ENCODE measurements at places on chromosomes 6 and 20.

DNA sequence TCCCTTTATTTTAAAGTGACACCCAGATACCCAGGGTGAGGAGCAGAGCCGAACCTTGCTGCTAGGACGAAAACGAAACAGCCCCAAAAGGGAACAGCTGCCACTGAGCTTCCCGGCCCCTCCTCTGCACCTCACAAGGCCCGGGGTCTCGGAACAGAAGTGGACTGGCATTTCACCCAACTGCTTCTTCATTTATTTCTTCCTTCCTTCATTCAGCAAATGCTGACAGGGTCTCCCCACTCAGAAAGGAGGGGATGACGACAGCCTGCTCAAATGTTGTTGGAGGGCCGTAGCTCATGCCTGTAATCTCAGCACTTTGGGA lies 220.3 kb downstream of the PREX1 start:
- DNase-seq: no peak

GRCh38 chr6:15621203-15622044 lies 41.4 kb downstream of the DTNBP1 start:
- no peak for DNase-seq

DNA sequence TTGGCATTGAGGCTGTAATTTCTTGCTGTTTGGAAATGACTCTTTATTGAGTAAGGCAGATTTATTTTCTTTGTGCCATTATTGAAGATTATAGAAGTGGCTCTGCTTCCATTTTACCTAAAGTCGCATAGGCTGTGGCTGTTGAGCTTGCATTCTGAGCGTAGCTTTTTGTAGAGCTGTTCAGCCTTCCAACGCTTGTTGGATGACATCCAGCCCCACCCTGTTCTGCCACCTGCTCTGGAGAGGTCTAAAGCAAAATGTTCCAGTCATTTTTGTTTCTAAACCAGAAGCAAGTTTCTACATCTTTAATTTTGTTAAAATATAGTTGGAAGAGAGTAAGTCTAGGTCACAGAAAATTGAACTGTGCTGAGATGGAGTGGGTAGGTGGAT lies 24.4 kb downstream of the UST start:
- no peak for DNase-seq

DNA sequence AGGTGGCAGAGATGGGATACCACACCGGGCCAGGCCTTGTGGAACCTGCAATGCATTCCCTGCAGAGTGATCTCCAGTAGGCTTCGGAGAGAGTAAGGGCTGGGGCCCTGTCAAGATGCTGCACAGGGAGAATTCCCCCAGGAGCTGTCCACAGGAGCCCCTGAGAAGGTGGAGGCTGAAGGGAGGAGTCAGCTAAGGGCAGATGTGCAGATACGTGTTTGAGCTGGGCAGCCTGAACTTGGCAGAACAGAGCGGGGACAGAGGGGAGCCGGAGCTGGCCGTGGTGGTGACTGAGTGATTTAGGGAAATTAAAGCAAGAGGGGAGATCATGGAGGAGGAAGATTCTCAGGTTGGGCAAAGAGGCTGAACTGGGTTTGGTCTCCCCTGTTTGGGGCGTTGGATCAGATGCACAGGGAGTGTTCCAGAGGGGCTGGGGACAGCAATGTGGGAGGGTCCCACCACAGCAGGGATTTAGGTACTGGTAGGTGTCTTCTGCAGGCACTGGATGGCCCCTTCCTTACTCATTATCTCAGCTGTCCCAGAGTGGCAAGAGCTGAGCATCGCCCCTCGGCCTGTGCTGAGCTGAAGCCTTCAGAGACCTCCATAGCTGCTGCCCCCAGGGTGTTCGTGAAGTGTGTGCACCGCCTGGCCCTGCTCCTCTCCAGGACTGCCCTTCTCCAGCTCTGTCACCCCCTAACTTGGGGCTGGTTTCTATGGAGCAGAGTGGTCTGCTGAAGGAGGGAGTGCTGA lies 3.8 kb upstream of the NCR2 start:
- no peak for DNase-seq

GRCh38 chr6:151536188-151536479 lies 42.3 kb downstream of the CCDC170 start:
- no peak for DNase-seq

DNA sequence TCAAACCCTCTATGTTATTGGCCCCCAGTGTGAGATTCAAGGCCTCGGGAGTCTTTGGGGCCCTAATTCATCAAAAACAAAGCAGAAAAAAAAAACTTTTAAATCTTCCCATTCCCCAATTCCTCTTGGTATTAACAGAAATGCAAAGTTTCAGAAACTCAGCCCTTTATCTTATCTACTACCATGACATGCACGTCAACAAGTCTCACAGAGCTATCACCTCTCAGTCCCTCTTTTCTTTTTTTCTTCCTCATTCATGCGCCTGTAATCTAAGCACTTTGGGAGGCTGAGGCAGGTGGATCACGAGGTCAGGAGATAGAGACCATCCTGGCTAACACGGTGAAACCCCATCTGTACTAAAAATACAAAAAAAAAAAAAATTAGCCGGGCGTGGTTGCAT lies 22.7 kb downstream of the SAMD3 start:
- no peak for DNase-seq

GRCh38 chr6:141877275-141877983 lies 255.3 kb upstream of the GJE1 start:
- DNase-seq: no peak

DNA sequence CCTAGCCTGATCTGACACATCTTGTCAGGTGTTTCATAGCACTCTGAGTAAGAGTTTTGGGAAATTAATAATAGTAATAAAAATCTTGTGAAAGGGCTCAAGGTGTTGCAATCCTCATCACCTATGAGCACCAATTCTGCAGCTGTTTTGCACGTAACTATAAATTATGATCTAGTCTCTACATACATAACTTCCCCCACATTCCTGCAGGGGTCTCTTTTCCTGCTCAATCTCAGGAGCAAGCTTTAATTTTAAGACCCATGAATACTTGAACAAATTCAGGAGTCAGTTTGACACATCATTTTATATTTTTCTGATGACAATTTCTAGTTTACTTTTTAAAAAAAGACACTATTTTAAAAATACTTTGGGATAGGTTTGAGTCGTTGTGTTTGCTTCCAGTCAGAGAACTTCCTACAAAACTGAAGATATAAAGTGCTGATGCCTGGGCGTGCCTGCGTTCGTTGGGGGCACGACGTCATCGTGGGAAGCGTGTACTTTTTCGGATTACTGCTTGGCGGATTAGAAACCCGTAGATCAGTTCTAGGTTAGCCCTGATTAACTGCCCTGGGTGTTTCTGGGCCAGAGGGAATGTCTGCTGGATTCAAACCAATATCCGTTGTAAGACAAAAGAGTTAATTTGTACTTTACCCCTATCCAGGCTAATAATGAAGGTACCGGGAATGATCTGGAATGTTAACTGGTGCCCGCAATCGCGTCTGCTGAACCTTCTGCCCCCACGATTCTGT lies 1.0 kb upstream of the E2F3 start:
- DNase-seq: peak; percentile 36

DNA sequence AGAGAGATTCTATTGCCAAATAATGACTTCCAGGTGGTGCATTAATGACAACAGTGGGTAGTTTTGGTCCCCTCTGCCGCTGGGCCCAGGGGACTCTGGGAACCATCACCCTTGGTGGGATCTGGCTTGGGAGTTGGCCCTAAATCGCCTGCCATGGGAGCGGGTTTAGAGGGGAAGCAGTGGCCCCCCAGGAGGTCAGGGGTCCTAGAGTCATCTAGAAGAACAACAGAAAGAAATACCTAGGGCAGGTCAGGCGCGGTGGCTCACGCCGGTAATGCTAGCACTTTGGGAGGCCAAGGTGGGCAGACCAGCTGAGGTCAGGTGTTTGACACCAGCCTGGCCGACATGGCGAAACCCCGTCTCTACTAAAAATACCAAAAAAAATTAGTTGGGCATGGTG lies 17.8 kb upstream of the ARFGEF2 start:
- no peak for DNase-seq

DNA sequence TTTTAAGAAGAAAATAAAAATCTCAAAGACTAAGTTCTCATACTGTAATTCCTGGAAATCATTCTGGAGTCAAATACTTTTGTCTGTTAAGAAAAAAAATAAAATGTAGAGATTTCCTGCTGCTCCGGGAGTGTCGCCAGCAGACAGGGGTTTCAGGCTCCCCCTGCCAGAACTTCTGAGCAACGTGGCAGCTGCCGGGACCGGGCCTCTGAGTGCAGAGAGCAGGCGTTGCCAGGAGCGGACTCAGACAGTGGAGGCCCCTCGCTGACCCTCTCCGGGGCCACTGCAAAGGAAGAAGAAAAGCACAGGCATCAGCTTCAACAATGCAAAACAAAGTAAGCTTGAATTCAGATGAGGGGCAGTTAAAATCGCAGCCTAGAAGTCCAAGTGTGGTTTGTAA lies 95.5 kb downstream of the THBS2 start:
- DNase-seq: no peak

DNA sequence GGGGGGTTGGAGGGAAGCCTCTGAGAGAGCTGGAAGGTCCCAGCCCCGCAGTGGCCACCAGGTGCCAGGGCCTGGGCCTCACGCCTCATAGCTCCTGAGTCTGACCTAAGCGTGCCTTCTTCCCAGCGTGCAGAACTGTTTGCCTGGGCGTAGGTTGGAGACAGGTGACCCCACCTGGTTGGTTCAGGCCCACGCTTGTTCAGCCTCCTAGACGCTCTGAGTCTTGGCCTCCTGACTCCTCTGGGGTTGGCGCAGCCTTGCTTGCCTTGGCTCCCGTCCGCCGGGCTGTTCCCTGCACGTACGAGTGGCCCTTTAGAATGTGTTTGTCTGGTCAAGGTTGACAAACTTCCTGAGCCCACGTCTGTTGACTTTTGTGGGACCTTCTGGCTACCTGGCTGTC lies 70.8 kb downstream of the EYA2 start:
- DNase-seq: no peak

DNA sequence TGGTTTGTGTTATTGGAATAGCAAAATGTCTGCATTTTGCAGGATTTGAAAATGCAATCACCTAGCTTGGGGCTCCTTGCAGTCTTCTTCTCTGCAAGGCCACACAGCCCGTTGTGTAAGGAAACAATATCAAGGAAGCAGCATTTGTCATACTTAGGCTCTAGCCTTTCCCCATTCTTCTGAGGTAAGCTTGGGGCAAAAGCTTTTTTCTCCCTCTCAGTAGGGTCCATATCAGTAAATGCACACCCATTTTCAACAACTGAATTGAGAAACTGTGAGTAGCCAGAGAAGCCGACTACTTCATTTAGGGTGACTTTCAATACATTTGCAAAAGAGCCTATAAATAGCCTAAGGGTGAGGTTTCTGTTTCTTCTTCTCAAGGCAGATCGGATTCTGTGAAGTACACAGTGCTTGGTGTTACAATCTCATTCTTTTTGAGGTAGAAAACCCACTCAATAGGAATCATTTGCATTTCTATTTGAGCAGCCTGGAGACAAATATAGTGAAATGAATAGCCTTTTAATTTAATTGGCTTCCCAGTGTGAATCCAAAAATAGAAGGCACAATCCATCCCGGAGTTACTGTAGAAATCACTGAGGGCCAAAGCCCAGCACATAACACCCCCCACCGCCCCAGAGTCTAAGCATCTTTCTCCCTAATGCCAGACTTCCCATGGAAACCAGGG lies 61.8 kb downstream of the BTBD3 start:
- DNase-seq: no peak

DNA sequence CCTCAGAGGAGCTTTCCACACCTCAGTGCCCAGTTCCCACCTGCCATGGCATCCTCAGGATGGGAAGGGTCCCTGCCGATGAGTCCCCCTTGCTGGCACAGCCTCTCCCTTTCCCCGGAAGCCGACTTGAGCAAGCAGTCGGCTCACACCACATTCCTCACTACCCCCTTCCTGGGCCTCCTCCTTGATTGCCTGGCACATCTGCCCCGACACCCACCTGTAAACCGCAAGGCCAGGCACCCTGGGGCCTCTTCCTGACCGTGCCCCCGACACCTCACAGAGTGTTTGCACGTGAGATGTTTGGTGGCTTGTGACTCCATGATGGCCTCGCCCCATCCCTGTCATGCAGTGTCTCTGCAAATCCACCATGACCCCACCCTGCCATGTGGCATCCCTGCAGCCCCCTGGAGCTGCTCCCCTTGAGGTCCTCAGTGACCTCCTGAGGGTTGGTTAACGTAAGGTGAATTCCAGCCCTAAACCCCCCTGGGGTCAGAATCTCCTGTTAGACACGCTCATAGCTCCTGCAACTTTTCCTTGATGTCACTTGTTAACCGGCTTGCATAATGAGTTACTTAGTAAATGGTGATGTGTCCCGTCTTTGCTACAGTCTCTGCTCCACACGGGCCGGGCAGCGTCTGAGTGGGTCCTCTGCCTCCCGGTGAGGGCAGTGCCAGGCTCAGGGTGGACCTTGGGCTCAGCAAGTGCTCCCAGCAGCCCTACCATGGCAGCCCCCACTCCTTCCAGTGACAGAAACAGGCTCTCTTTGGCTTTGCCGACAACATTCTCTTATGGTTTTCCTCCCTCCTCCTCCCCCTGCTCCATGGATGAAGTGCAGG lies 115.9 kb upstream of the FRMD1 start:
- no peak for DNase-seq

GRCh38 chr6:141464896-141465295 lies 667.8 kb upstream of the GJE1 start:
- DNase-seq: no peak

- no peak for DNase-seq
These were observed 127.2 kb upstream of the SUPT3H start for GRCh38 chr6:45504947-45505346.

DNA sequence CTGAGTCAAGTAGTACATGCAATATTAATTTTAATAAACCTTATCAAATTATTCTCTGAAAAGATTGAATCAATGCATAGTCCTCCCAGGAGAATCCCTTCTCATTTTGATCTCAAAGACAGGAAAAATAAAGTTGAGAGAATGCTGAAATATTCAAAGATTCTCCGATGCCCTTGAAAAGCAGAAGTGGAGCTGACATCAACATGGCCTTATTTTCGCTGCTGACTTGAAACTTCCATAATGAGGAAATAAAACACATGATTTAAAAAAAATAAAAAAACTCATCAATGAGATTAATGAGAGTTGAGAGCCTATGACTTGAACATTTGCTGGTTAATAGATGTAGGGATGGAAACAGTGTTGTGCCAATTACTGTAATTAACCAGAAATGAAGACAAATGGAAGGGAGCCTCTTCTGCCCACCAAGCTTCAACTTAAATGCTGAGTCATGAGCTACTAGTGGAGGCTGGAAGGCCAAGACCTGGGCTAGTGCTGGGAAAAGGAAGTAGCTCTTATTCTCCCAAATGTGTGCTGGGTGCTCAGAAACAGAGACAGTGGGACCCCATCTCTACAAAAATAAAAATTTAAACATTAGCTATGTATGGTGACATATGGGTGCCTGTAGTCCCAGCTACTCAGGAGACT lies 139.9 kb downstream of the BFSP1 start:
- DNase-seq: no peak

- DNase-seq: no peak
These were observed 60.2 kb downstream of the RIPOR2 start for GRCh38 chr6:24875534-24875901.

GRCh38 chr20:45810191-45810970 lies 2.1 kb upstream of the UBE2C start:
- no peak for DNase-seq
